ENCODE measurements at places on chromosomes 3 and 15.

DNA sequence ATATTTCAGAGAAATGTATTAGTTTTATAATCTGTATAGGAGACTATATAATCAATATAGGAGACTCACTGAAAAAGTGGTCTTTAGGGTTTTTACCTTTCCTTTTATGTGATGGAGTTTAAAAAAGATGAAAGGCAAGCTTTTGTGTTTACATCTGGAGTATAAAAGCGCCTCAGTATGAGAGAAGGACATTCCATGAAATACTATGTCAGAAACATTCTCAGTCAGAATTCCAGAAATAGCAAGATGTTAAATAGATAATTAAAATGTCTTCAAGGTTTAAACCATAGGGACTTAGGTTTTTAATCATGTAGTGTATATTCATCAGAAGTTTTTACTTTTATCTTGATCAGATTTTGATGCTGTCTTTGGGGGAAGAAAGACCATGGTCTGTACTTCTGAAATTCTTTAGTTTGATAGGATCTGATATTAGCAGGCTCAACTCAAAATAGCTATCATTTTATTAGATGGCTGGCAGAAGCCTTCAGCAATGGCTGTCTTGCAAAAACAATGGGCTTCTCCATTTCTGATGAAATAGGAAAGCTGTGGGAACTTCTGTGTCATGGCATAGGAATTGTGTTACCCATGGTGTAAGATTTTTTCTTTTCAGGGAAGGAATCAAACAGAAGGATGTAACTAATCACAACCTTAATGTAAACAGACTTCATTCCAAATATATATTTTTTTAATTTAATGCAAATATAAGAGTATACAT, 209.6 kb upstream of the PLSCR5 start:
- peak; percentile 87 for DNase-seq

DNA sequence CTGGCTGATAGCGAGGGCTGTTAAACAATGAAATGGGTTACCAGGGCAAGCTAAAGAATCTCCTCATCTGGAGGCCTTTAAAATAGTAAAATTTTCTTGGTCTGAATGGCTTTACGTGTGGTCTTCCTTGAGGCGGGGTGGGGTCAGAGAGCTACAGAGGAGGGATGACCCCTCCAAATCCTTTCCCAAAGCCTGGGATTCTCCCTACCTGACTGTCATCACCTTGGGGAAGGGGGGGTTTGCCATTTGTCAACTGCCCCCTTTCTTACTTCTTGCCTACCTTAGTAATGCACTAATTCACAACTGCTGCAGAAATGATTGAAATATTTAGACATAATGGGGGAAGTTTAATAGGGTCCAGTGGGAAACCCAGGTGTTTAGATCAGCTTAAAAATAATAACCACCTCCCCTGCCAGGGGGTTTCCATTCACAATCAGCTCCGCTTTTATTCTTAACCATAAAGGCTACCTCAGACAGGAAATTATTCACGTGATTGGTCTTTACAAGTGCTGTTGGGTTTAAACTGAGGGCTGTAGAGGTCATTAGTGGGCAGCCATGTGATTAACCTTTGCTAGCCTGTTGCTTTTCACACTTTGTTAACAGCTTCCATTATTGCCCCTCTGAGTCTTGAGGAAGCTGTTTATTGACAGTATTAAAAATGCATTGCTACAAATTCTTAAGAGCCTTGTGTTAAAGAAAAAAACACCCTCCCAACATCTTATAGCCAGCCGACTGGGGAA, 276.5 kb upstream of the ATP11B start:
- DNase-seq: no peak

DNA sequence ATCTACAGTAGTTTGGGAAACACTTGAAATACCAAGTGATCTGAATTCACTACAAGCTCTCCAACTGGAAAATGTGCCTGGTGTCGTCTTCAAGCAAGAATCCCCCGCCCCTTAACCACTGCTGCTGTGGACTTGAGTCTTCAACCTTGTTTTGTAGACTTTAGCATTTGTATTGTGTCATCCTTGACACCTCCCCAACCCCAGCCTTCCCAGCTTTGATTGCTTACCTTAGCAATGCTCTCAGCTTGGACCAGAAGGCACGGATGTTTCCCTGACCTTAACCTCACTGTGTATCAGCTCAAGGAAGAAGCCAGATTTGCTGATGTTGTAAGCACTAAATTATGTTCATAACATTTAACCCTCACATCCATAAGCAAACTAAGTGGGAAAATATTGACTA, 146.4 kb downstream of the IGF1R start:
- DNase-seq: no peak

GRCh38 chr3:192881159-192881786, 36.4 kb downstream of the MB21D2 start:
- no peak for DNase-seq

GRCh38 chr3:186759231-186759930, 24.0 kb upstream of the EIF4A2 start:
- no peak for DNase-seq

DNA sequence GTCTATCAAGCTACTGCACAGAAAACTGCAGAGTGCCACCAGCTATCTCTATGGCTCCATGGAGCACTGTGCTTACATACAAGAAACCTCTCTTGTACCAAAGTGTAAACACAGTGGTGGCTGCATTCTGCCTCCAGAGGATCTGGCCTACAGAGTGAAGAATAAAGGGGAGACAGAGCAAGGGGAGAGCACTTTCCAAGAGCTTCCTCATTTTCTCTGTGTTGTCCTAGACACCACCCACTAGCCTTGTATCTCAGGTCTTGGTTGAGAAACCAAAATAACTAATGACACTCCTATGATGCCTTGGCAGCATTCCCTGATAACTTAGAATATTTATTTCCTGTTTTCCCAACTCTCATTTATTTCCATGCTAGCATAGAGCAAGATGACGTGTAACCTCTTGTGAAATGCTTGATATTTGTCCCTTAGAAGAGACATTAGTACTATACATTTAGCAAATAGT, 56.9 kb upstream of the PHLDB2 start:
- DNase-seq: peak; percentile 95

GRCh38 chr3:184542577-184542976, 19.0 kb upstream of the EPHB3 start:
- no peak for DNase-seq

DNA sequence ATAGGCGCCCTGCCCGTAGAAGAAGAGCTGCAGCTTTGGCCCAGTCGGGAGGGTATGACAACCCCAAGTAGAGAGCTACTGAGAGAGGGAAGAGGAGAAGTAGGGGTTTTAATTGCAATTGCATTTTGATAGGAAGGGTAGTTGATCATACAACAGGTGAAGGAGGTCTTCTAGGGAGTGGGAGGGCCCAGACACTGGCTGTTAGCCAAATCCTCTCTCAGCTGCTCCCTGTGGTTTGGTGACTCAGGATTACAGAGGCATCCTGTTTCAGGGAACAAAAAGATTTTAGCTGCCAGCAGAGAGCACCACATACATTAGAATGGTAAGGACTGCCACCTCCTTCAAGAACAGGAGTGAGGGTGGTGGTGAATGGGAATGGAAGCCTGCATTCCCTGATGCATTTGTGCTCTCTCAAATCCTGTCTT, 408.9 kb upstream of the THBS1 start:
- DNase-seq: peak; percentile 99

All from fibroblast of skin of right biceps (primary cell).